Stimulated activated CD8-positive, alpha-beta memory T cell treated with anti-CD3 and anti-CD28 coated beads, Interleukin-7, amount 100 ng/mL, for 4 hours (primary cell): ENCODE measurements at places on chromosomes 2 and 18.

GRCh38 chr18:3451989-3452749, 2.2 kb downstream of the TGIF1 start:
- DNase-seq: peak; percentile 17

- DNase-seq: no peak
Measured at GRCh38 chr2:54872780-54873179, 149.3 kb downstream of the EML6 start.

DNA sequence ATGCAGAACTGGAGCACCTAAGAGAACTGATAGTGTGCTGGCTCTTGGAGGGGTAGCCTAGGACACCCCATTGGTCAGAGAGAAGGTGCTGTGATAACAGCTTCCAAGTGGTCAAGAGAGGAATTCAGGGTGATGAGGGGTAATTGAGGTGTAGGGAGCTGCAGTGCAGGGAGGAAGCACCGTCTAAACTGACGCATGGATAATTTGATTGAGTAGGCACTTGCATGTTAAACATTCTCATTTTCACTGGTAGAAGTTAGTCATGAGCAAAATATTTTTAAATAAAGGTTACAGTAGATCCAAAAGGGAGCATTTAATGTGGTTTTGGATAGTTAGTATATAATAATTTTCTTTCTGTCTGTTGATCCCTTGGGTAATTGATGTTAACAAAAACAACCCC, 155.1 kb upstream of the TCF4 start:
- DNase-seq: no peak

GRCh38 chr2:150076281-150076680, 411.2 kb downstream of the RND3 start:
- no peak for DNase-seq

GRCh38 chr2:33210626-33211025, 263.9 kb downstream of the LTBP1 start:
- DNase-seq: no peak
